HS-5 (cell line): ENCODE measurements at places on chromosomes 3 and 15.

- peak; percentile 56 for DNase-seq
Observed at GRCh38 chr3:59192473-59192872, 142.6 kb upstream of the CFAP20DC start.

DNA sequence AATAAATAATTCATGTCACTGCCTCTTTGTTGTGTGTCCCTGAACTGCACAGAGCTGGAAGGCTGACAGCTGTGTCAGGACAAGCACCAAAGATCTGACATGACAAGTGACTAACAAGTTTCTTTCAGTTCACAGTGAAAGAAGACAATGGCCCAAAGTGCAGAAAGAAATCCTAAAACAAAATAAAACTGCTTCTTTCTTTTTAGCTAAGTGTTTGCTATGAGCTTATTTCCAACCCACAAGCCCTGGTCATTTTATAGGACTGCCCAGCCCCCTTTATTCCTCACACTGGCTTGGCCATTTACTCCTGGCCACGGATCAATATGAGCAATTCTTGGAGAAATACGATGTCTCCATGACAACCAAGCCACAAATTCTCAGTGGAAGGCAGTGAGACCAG lies 238.5 kb downstream of the WDR72 start:
- DNase-seq = no peak

- peak; percentile 94 for DNase-seq
Observed at GRCh38 chr15:49848282-49848724, 227.5 kb downstream of the DTWD1 start.

DNA sequence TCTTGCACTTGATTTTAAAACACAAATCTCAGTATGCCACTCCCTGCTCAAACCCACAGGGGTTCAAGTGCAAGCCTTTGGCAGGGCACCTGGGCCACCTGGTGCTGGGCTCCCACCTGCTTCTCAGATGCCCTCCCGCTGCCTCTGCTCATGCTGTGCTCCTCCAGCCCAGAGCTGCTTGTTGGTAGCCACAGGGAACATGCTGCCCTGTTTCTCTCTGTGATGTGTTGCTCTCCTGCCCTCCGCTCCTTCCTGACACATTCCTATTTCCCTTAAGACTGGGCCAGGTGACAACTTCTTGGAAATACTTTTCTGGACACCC lies 27.1 kb upstream of the KY start:
- no peak for DNase-seq

DNA sequence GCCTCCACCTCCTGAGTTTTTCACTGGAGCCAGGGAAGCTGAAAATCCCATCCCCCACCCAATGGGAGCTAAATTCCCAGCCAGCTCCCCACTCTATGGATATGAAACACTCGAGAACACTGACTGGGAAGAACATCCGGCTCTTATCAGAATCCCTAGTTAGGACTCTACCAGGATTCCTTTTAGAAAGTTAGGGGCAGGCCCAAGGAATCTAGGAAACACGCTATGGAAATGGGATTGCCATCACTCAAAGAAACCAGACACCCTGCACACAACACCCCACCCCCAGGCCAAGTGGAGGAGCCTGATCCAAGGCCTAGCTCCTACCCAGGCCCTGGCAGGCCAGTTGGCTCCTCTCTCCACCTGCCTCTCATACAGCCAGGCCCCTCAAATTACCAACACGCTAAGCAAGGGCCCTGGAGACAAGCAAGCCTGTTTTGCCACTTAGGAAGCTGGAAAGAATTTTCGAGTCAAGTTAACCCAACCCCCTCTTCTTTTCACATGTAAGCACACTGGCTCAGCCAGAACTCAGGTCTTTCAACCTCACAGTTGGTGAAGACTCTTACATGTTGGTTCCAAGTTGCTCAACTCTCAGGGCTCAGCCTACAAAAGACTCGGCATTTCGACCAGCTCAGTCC lies 75.5 kb downstream of the RBPMS2 start:
- DNase-seq = no peak

- DNase-seq = no peak
Observed at GRCh38 chr3:159635047-159635641, 353.5 kb upstream of the IL12A start.
